ENCODE measurements at places on chromosomes 6 and 20. TPM values are rescaled to one million over a fixed set of nuclear protein-coding genes. Genes with fewer than 3 reads are reported as not detected.

Gene CEP57L1
- 13.5 TPM for total RNA-seq

Gene CLVS2
- 1.5 TPM for total RNA-seq

Gene OR2J3
- not detected for total RNA-seq

Gene PPP1R10
- 52.5 TPM for total RNA-seq

Gene PLEKHG1
- 38.5 TPM for total RNA-seq

Gene SOBP
- 13.3 TPM for total RNA-seq

Gene PROKR2
- not detected for total RNA-seq

Gene CPNE5
- 6.6 TPM for total RNA-seq

Gene BACH2
- total RNA-seq = 6.4 TPM

Gene FARS2
- 16.5 TPM for total RNA-seq

Gene SAMD3
- total RNA-seq = 7.6 TPM

Gene HAO1
- not detected for total RNA-seq

Gene FOXQ1
- total RNA-seq = 6.4 TPM

Gene BCAS4
- 1.7 TPM for total RNA-seq

Gene LTA
- not detected for total RNA-seq

Gene DNAH8
- not detected for total RNA-seq

Gene ISM1
- total RNA-seq = 14.5 TPM

Gene PRR18
- not detected for total RNA-seq

Gene GATA5
- 7.9 TPM for total RNA-seq

Gene PCNA
- 42.2 TPM for total RNA-seq

Gene PTCRA
- not detected for total RNA-seq

Gene CALHM6
- total RNA-seq = not detected

Gene ADRM1
- total RNA-seq = 110 TPM

Gene ADGB
- total RNA-seq = not detected

Gene ZNF831
- total RNA-seq = 2.2 TPM

Gene NRSN1
- total RNA-seq = 1.5 TPM

Gene PFDN4
- total RNA-seq = 45.7 TPM

Gene ADAM33
- 119 TPM for total RNA-seq

Gene ECHDC1
- 32.7 TPM for total RNA-seq

Gene MRAP2
- total RNA-seq = 4.2 TPM

Gene CNR1
- total RNA-seq = 6.1 TPM

Gene SAMD10
- 11.8 TPM for total RNA-seq

Gene TAAR8
- total RNA-seq = not detected

Gene BMP5
- not detected for total RNA-seq

Gene CCN6
- total RNA-seq = not detected

Gene HSPA12B
- 21.6 TPM for total RNA-seq

Gene ACAT2
- total RNA-seq = 11.3 TPM

Gene BPIFA3
- total RNA-seq = not detected

Gene GSS
- 47.9 TPM for total RNA-seq

Gene TMEM244
- not detected for total RNA-seq

Gene CAPN11
- 2.0 TPM for total RNA-seq

All from vagina (tissue), 2 donors.